ENCODE measurements at places on chromosomes 1 and 21.

DNA sequence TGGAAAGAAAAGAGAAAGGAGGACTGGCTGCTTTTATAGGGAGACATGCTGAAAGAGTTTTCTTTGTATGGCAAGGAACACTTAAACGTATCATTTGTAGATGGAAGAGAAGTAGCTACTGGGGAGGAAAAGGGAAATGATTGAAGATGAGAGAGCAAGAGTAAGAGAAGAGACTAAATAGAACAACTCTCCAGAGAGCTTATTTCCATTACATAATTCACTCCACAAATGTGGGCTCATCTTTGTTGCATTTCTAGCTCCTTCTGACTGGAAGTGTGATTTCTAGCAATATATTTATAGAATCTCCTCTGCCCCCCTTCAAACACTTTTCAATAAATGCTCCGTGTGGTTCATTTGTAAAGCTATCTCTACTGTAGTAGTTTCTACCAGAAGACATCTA is 71.0 kb downstream of the ST6GALNAC5 start:
- no peak for DNase-seq

DNA sequence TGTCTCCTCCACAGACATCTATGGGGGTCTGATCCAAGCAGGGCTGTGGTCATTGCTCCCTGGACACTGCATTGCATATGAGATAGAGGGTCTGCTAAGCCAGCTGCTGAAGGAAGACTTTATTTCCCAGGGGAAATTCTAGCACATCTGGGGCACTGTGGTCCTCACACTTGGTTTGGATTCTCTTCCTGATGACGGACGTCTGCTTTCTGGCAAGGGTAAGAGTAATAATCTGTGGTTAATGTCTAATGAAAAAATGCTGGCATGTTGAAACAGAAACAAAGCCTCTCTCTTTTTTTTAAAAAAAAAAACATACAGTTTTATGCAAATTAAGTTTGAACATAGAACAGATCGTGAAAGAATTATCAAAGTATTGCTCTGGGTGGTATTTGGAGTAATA is 553.9 kb downstream of the DPYD start:
- DNase-seq = no peak

DNA sequence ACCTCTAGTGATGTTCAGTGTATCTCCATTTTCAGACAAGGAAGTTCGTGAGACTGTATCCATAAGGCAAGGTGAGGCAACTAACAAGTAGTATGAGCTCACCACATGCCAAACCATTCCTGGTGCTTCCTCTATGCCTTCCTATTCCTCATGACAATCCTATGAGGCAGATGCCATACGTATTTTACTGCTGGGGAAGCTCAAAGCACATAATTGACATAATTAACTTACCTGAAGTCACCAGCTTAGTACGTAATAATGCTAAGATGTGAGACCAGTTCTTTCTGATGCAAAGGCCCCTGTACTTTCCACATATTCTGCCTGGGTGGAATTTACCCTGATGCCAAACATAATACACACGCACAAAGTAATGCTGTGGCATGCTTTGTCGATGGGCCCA is 83.6 kb upstream of the NFIA start:
- DNase-seq = no peak

DNA sequence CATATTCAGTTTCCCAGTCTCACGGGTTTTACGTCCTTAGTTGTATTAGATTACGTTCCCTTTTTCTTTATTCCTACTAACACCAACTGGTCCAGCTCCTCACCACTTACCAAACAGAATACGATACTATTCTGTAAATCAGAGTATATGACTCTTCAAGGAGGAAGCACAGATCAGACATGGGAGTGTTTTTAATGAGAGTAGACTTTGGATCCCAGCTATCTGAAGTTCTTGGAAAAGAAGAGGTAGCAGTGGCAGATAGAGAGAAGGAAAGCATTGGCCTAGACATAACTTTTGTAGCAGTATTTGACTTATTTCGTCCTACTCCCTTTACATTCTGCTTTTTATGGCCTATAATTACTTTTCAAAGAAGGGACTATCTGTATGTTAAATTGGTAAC is 24.1 kb upstream of the PLA2G4A start:
- no peak for DNase-seq

- no peak for DNase-seq
These were observed 58.9 kb upstream of the ARTN start for GRCh38 chr1:43874716-43875115.

DNA sequence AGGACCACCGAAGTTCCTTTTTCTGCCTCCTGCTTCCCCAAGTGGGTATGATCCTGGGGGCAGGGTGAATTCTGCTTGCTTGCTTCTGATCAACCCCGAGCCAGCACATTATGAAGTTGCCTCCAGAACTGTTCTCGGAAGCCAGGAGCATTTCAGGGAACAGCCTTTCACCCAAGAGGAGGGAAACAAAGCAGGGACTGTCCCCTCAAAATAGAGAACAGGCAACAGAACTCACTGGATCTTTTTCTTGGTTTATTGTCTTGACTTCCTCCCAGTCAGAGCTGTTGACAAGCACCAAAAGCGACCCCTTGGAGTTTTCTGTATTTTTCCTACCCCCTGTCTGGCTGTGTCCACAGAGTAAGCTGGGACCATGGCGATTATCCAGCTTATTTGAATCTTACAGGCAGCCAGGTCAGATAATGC is 258.3 kb upstream of the SGIP1 start:
- DNase-seq = no peak

- peak; percentile 68 for DNase-seq
These were observed at the start of gene RUSC1 for GRCh38 chr1:155320661-155321617. TSS of gene RUSC1 (plus strand) at chr1:155320894. CDS start at chr1:155321774, 880 bp downstream.

DNA sequence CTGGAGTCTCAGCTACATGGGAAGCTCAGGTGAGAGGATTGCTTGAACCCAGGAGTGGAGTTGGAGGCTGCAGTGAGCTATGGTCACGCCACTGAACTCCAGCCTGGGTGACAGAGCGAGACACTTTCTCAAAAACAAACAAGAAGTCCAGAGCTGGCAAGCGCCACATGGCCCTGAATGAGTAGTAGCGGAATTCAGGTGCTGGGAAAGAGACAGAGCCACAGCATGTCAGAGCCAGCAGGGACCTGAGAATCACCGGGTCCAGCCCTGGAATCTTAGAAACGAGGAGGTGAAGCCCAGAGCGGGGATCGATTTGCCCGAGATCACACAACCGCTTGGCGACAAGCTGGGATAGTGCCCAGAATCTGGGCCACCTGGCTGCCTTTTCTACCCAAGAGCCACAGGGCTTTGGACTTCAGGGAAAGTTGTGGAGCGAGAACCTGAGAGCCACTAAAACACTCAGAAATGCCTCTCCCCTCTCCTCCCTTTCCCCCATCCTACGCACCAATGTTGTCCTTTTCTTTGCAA is 9.8 kb downstream of the ARL8A start:
- DNase-seq = no peak

DNA sequence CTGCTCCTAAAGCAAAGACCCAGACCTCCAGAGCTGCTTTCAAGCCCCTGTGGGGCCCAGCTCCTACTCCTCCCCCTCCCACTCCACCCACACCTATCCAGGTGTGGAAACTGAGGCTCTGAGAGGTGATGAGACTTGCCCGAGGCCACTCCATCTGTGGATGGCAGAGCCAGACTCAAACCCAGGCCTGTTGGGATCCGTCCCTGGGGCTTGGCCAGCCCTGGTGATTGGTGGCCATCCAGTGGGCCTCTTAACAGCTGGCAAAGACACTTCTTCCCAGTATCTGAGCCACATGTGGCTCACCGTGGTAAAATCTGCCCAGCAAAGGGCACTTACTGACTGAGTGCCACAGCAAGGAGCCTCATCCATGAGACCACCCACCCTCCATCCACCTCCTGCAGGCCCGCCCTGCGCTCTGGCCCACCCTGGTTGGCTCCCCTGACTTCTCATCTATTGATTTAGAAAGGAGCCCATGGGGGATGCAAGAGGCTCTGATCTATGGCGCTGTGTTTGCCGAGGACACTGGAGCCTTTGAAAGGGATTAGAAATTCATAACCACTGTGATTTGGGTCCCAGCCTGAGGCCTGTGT is 398.5 kb downstream of the PTPRU start:
- DNase-seq = no peak

DNA sequence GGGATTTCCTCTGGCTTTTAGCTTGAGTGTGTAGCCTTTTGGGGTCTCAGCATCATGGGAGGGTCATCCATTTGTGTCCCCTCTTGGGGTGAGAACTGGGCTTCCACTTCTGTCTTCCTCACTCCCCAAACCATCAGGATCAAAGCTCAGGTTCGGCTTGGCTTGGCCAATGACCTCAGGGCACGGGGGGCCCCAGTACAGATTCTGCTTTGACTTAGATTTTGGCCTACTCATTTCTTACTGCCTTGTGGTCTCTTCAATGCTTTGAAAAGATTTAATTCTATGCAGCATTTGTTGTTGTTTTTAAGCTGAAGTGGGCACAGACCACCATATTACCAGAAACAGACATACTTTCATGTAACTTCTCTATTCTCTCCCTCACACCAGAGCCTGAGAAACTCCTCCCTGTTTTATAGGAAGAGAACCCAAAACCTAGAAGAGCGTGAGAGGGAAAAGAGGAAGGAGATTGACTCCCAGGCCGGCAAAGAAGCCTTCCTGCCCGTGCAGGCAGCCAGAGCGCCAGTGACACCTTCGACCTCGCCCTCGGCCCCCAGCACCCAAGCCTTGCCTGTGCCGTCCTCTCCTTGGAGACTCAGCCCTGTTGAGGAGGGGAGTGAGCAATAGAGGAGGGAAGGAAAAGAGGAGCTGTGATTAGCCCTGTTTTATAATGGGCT is 1.9 kb upstream of the S100A3 start:
- no peak for DNase-seq

DNA sequence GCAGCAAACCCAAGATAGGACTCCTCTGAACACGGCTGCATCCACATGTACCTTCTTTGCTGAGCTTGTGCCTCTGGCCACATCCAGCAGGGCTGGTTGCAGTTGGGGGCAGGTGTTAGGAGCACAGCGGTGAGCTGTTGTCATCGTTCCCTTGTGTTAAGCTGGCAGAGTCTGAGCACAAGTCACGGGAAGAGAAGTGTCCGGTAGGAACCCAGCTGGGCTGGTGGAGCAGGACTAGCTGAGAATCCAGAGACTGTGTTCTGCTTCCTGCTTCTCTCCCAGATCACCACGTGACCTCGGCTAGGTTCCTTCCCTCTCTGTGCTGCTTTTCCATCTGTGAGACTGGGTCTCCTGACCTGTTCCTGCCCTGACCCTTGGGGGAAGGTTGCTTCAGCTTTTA is 105.1 kb downstream of the PCBP3 start:
- no peak for DNase-seq

- DNase-seq = no peak
These were observed 49.3 kb downstream of the SH3GLB1 start for GRCh38 chr1:86753700-86754099.

DNA sequence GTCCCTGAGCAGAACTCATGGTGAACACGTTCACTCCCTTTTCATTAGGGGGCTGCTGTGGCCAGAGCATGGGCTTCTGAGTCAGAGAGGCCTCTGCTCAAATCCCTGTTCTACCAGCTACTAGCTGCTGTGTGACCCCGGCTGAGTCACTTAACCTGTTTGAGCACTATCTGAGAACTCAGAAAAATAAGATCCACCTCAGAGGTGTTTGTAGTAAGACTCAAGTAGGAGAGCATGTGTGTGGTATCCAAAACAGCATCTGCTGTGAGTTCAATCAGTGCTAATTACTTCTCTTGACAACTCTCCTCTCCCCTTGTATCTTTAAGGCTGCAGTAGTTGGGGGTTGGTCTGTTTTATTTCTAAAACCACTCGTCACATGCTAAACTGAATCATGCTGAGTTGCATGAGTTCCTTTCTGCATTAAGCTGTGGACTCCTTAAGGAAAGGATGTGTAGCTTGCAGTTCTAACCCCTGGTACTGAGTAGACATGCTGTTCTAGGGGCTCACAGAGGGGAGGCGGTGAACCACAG is 39.7 kb upstream of the JUN start:
- no peak for DNase-seq

- DNase-seq = no peak
These were observed 475.0 kb downstream of the SMYD3 start for GRCh38 chr1:246032031-246032551.

- DNase-seq = no peak
These were observed 10.4 kb downstream of the RPL11 start for GRCh38 chr1:23701996-23702395.

DNA sequence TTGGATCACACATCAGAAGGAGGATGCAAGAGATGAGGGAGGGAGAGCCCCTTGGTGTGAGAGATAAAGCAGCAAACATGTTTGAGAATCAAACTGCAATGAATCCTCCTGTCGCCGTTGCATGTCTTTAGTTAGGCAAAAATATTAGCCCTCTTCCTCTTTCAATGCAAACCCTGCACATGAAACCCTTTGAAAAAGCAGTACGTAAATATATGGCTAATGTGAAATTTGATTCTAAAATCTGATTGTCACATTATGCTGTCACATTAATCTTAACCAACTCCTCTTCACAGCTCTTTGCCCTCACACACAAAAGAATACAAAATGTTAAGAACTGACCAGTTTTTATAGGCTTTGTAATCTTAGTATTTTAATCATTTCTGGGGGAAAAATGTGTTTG is 63.4 kb downstream of the WDR64 start:
- no peak for DNase-seq

DNA sequence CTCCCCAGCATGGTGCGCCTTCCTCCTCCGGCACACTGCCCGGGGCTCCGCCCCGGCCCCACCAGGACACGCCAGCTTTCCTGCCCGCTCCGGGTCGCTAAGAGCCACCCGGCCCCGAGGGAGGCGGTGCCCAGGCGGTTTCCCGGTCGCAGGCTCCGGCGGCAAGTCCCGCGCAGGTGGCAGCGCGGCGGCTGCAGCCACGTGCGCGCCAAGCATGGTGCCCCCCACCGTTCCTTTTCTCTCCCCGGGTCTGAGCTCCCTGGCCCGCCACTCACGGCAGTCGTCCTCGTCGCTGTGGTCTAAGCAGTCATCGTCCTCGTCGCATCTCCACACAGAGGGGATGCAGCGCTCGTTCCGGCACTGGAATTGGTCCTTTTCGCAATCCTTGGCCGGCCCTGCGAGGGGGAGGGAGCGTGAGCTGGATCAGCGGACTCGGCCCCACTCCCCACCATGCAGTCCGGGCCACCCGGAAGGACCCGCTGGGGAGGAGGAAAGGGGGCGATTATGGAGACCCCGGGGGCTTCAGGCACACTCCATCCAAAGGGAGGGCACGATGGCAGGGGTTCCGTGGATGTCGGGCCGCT is 1.2 kb downstream of the LRP8 start:
- DNase-seq = no peak

- no peak for DNase-seq
These were observed 100.2 kb upstream of the KCNE2 start for GRCh38 chr21:34263629-34264028.

- DNase-seq = no peak
These were observed 5.4 kb downstream of the DISP1 start for GRCh38 chr1:222820171-222820712.

GRCh38 chr1:93617670-93618499 is 63.8 kb downstream of the BCAR3 start:
- DNase-seq = no peak

GRCh38 chr21:16179773-16180172 is 450.0 kb downstream of the USP25 start:
- no peak for DNase-seq

- DNase-seq = no peak
These were observed 7.0 kb downstream of the PLPPR4 start for GRCh38 chr1:99271249-99271648.

- DNase-seq = no peak
These were observed 142.0 kb downstream of the AJAP1 start for GRCh38 chr1:4796161-4797015.

- no peak for DNase-seq
These were observed 26.0 kb upstream of the RNF11 start for GRCh38 chr1:51210055-51210454.

- DNase-seq = no peak
These were observed 32.6 kb upstream of the LAMC1 start for GRCh38 chr1:182990413-182991144.
